Suprapubic skin (tissue), 4 donors: ENCODE measurements at places on chromosomes 1 and 21. TPM values are rescaled to one million over a fixed set of nuclear protein-coding genes. Genes with fewer than 3 reads are reported as not detected.

- DNase-seq = peak; percentile 86
Measured at GRCh38 chr21:31559368-31560119, 99.9 kb upstream of the SOD1 start.

DNA sequence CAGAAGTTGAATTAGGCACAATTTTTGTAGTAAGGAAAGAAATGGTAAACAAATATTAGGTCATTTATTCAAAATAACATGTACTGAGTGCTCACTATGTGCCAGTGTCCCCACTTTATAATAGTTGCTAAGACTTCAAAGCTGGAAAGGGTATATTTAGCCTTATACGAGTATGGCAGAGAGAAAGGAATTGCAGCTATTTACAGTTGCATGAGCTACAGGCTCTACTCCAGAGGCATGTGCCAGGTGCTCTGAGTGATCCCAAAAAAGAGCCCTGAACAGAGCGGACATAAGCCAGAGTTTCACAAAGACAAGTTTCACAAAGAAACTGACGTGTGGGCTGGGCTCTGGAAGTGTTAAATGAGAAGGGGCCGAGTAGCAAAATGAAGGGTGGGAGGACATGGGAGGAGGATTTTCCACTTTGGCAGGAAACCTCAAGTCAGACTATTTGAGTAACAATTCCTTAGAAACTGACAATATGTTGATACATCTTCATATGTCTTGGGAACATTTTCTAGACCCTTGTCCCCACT lies 40.9 kb downstream of the FASLG start:
- no peak for DNase-seq

GRCh38 chr1:48292706-48293105 lies 70.2 kb downstream of the SLC5A9 start:
- DNase-seq = no peak

DNA sequence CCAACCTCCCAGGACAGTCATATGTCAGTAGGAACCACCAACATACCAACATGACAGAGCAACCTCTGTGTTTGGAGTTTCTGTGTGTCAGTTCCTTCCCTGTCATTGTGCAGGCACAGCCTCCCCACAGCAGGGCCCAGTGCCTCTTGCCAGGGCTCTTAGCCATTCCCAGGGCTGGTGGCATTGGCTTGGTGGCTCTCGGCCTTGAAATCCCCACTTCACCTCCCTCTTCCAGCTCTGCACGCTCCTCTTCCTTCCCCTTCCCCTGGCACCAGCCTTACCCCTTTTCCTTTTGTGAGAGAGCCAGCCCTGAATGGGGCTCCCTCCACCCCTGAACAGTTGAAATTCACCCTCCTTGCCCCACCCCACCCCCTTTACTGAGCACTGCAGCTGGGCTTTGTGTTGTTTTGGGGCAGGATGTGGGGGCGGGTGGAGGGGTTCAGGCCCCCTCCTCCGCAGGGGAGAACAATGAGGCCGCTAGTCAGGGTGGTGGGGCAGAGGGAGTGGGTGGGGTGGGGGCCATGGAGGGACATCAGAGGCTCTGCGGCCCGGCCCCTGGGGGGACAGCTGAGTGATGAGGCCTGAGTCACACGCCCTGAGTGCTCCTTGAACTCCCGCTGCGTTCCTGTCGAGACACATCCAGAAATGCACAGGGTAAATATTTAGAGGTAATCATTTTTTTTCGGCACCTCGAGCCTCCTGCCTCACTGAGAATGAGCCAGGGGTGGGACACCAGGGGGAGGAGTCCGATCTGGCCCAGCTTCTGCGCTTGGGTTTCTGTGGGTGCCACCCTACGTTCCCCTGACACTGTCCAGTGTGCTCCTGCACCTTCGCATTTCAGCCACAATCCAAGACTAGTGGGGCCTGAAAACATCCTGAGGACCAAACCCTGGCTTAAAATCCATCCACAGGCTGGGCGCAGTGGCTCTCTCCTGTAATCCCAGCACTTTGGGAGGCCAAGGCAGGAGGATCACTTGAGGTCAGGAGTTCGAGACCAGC lies 28.6 kb downstream of the LGR6 start:
- no peak for DNase-seq

GRCh38 chr1:68174738-68175113 lies 57.6 kb downstream of the WLS start:
- no peak for DNase-seq

DNA sequence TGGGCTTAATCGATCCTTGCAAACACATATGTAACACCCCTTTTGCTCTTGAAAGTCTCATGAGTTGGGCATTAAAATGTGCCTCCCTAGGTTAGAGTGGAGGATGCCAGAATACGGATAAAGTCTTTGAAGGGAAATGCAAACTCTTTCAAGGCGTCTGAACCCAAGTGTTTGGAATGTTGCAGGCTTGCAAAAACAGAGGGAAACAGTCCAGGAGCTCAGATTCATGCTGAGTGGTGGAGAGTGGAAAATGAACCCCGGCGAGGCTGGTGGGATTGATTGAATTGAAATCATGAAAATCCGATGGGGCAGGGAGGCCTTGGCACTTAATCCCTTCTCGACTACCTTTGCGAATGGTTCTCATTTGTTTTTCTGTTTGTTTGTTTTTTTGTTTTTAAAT lies 175.5 kb downstream of the PGBD5 start:
- no peak for DNase-seq

- no peak for DNase-seq
Measured at GRCh38 chr1:6922096-6922931, 137.1 kb downstream of the CAMTA1 start.

- no peak for DNase-seq
Measured at GRCh38 chr1:167820684-167821355, 93.1 kb downstream of the ADCY10 start.

- DNase-seq = no peak
Measured at GRCh38 chr21:25911730-25912401, 177.1 kb downstream of the GABPA start.

- no peak for DNase-seq
Measured at GRCh38 chr1:9275161-9275560, 17.5 kb upstream of the SPSB1 start.

DNA sequence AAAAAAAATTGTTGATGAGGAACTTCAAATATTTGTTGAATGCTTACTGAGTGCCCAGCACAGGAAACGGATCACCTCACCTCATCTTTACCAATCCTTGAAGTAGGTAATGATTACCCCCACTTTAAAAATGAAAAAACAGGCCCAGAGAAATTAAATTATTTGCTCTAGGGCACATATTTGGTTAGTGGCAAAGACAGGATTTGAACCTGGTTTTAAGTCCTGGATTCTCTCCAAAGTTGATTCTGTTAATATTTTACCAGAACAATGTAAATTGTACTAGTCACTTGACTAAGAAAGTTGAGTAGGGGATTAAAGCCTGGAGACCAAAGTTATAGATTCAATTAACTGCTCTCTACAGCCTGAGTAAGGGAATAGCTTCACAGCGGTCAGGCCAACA lies 97.9 kb downstream of the GIPC2 start:
- DNase-seq = no peak

GRCh38 chr1:201742955-201743805 lies 85.8 kb upstream of the IPO9 start:
- DNase-seq = no peak

GRCh38 chr1:110726755-110727154 lies 52.0 kb upstream of the KCNA3 start:
- DNase-seq = no peak

DNA sequence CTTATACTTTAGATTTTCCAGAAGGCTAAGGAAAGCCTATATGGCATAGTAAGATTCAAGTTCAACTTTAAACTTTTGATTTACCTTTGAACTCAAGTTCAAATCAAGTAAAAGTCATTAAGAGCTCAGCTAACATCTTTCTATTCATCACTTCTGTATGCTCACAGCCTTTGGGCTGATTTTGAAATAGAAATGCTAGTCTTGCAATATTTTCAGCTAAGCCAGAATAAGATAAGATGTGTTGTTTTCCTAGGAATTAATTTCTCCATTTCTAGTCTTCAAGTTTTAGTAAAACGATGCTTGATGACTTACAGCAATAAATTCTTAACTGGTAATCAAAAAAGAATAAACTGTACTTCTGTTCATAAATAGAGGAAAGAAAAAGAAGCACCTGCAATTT lies 35.6 kb downstream of the ATP1B1 start:
- no peak for DNase-seq

- DNase-seq = no peak
Measured at GRCh38 chr1:40986956-40987355, 7.5 kb downstream of the CTPS1 start.

DNA sequence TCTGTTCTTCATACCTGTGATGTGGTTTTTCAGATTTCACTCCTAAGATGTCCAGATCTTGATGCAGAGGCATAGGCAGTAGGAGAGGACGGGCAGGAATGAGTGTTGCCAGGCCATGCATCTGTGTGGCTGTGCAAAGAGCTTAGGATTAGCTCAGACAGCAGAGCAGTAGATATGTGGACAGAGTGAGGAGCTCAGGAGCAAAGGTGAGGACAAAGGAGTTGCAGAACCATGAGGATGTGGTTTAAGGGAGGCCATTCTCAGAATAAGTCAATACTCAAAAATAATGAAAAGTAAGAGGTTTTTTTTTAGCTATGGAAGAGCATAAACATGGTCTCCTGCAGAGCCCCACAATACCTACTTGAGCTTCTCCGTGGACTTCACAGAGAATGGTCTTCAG lies 158.3 kb downstream of the HHAT start:
- no peak for DNase-seq

CELF3 gene
- total RNA-seq = not detected

SLFNL1 gene
- total RNA-seq = 0.42 TPM

MCOLN2 gene
- total RNA-seq = 9.8 TPM

PIGV gene
- 28.6 TPM for total RNA-seq

NPR1 gene
- total RNA-seq = 8.4 TPM

CR1L gene
- total RNA-seq = not detected

VAV3 gene
- 117 TPM for total RNA-seq

COL24A1 gene
- 0.32 TPM for total RNA-seq
